ENCODE measurements at places on chromosomes 11 and 22. TPM values are rescaled to one million over a fixed set of nuclear protein-coding genes. Genes with fewer than 3 reads are reported as not detected.

The TMEM138 gene
- 16.7 TPM for total RNA-seq

The E2F8 gene
- total RNA-seq, result 1.1 TPM

The PIH1D2 gene
- total RNA-seq, result 2.2 TPM

The FGF19 gene
- not detected for total RNA-seq

The MMP3 gene
- total RNA-seq, result 0.28 TPM

The LGALS1 gene
- total RNA-seq, result 15,383 TPM

The SLC22A9 gene
- total RNA-seq, result not detected

The AIFM3 gene
- total RNA-seq, result 0.18 TPM

The CECR2 gene
- not detected for total RNA-seq

The THYN1 gene
- total RNA-seq, result 51.9 TPM

The RAB38 gene
- 6.5 TPM for total RNA-seq

The DEPDC7 gene
- total RNA-seq, result 9.7 TPM

The ANGPTL5 gene
- total RNA-seq, result not detected

The VWCE gene
- total RNA-seq, result under 0.01 TPM

The CSNK2A3 gene
- total RNA-seq, result 3.9 TPM

The PDGFB gene
- not detected for total RNA-seq

The DNAJB13 gene
- total RNA-seq, result 0.18 TPM

The ACRV1 gene
- not detected for total RNA-seq

The B3GAT3 gene
- total RNA-seq, result 10.4 TPM

The MMP27 gene
- total RNA-seq, result not detected

The CASP5 gene
- not detected for total RNA-seq

The SLC22A6 gene
- total RNA-seq, result not detected

The SAA4 gene
- total RNA-seq, result not detected

The GAL gene
- total RNA-seq, result not detected

The RCOR2 gene
- 0.56 TPM for total RNA-seq

The CYB5R2 gene
- 4.7 TPM for total RNA-seq

The MEI1 gene
- 1.1 TPM for total RNA-seq

The PRG3 gene
- not detected for total RNA-seq

The MS4A3 gene
- total RNA-seq, result not detected

The OLFML1 gene
- total RNA-seq, result 0.18 TPM

The VPS51 gene
- total RNA-seq, result 113 TPM

The NF2 gene
- 181 TPM for total RNA-seq

The ADAMTS8 gene
- under 0.01 TPM for total RNA-seq

The MCAT gene
- 8.3 TPM for total RNA-seq

Measured in IMR-90 (cell line).